ENCODE measurements at places on chromosomes 16 and 17.

DNA sequence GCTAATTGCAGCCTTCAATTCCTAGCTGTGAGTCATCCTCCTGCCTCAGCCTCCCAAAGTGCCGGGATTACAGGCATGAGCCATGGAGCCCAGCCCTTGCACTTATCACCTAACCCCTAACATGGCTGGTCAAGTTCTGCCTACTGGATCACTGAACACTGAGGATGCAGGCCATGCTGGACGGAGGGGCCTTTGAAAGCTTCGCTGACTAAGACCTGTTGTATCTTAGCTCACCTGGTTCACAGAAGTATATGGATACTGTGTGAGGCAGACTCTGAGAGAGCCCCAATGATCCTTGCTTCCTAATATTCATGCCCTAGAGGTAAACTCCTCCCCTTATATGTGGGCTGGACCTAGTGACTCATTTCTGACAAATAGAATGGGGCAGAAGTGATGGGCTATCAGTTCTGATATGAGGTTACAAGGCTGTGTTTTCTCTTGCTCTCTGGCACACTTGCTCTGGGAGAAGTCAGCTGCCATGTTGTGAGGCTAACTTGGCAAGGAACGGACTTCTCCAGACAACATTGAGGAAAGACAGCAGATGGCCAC, 11.7 kb upstream of the TMIGD1 start:
- DNase-seq, result no peak

GRCh38 chr16:16908077-16908476, 529.1 kb downstream of the NPIPA7 start:
- DNase-seq, result no peak

DNA sequence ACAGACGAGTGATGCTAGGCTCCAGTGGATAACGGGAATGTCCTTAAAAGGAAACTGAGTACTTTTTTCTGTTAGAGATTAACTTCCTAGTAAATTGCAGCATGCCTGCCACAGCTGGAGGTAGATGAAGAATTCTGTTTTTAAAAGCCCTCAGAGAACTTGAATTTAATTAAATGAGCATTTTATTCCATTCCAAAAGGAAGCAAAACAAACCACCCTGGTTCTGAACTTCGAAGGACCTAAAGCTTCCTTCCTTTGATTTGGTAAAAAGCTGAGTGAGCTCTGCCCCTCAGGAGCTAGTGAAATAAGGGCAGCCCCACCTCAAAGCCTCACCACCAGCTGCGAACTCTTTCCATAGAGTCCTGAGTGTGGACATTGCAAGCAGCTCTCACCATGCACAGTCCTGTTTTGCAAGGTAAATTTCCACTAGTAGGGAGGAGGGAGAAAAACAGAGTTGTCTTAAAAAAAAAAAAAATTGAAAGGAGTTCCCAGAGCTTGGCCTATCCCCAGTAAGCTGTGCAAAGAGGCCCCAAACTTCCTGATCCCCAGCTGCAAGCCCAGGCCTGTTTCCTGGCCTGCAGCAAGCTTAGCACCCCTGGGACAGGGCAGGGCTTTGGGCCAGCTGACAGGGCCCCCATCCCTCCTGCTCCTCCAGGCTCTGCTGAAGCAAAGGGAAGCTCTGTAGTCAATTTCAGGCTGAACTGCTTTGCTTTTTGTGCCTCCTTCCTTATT, 11.2 kb downstream of the CHD9NB start:
- no peak for DNase-seq

DNA sequence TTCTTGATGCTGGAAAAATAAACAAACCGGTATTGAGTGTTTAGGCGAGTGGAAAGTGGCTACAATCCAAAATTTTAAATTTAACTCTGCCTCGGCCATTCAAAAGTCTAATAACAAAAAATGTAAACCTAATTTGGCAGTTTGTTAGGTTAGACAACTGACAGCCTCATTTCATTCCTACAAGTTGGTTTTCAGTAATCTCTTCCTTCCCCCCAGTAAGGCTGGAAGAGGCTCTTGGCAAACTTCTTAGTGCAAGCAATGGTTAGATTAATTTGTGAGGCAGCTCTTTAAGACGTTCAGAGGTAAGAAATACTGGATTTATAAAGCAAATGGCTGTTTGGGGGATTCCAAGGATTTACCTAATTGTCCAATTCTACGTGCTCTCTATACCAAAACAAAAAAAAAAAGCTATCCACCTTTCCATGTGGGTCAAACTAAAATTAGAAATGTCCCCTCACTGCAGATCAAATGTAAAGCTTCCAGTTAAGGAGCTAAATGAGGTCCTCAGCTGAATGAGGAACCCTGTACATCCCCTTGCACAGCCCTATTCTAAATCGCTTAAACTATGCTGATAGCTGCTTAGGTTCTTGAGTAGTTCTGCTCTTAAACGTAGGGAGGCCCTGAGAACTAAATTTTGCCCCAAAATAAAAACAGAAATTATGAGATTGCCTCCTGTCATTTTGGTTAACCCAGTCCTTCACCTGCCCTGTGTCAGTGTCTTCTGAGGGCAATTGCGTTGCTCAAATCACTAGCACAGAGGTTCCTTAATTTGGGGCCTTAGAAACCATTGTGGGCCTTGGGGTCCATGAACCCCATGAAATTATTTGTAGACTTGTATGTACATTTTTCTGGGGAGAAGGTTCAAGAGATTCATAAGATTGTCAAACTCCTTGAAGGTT, 2.9 kb downstream of the HEXIM1 start:
- DNase-seq, result no peak

- peak; percentile 81 for DNase-seq
Measured at GRCh38 chr16:29663016-29663806, at the start of gene SPN. TSS of gene SPN (plus strand) at chr16:29663247. CDS start at chr16:29663729, 482 bp downstream.

DNA sequence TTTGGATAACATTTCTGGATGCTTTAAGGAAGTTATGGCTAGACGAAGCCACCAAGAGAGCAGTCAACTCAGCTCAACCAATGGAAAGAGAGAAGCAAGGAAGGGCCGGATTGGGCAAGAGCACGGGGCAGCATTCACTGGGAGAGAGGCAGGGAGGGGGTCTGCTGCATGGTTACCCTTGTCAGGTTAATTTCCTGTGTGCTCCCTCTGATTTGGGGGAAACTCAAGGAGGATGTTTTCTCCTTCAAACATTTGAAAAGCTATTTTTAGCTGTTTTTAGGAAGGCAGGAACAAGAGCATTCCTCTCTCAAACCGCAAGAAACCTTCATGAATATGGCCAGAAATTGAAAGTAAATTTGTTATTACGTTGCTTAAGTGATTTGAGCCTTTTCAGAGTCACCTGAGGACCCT, 118.5 kb upstream of the ZFHX3 start:
- DNase-seq, result no peak

GRCh38 chr17:72661945-72662826, 430.3 kb downstream of the SLC39A11 start:
- DNase-seq, result no peak

DNA sequence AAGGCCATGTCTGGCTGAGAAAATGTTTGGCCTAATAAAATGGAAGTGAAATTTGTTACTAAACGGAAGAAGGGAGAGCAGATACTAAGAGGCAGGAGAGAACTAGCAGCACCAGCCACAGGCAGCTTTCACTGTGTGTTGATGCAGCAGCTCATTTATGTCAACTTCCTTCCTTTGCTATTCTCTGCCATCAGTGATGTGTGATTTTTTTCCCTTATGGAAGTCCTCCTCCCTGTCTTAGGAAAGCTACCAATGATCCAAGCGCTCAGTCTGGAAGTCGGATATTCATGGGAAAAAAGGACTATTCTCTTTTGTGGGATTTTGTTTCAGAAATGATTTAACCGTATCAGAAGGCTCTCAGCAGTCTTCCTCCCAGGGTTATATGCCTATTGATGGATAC, 1629.2 kb downstream of the CDH8 start:
- no peak for DNase-seq

GRCh38 chr16:50408001-50408561, 39.3 kb upstream of the BRD7 start:
- DNase-seq, result no peak

- DNase-seq, result no peak
Measured at GRCh38 chr16:3745751-3746355, 28.5 kb upstream of the TRAP1 start.

- DNase-seq, result no peak
Measured at GRCh38 chr17:60300011-60300410, 91.9 kb downstream of the USP32 start.

DNA sequence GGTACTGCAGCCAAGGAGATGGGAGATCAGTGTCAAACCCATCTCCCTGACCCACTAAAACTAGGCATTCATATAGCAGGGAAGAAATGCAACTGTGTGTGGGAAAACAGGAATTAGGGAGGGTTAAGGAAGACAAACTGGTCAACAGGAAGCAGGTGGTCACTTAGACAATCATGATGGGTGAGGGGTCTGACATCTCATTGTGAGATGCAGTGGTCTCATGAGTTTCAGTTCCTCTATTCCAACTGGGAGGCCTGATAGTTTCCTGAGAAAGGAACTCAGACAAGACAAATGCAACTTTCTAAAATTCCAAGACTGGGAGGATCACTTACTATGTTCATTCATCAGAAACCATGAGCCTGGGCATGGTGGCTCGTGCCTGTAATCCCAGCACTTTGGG, 361.4 kb upstream of the C16orf82 start:
- no peak for DNase-seq

GRCh38 chr17:27473748-27474609, 17.7 kb downstream of the KSR1 start:
- peak; percentile 83 for DNase-seq

All from activated CD8-positive, alpha-beta memory T cell treated with anti-CD3 and anti-CD28 coated beads for 24 hours (primary cell).